ENCODE measurements at places on chromosomes 1 and 21.

DNA sequence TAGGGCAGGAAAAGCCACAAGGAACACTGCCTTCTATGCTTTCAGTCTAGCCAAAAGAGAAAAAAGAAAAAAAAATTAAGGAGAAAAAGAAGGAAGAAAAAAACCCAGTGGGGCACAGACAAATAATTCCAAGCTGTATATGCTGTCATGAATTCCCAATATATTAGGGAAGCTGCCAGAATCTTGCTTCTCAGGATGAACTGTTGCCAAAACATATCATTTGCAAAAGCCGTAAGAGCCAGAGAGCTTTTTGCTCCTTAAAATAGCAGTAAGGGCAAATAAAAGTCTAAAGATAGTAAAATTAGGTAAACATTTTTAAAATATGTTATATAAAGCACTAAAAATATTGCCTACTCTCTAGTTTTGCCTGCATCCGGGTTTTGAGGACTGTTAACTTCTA, 52.1 kb downstream of the PGM1 start:
- no peak for DNase-seq

DNA sequence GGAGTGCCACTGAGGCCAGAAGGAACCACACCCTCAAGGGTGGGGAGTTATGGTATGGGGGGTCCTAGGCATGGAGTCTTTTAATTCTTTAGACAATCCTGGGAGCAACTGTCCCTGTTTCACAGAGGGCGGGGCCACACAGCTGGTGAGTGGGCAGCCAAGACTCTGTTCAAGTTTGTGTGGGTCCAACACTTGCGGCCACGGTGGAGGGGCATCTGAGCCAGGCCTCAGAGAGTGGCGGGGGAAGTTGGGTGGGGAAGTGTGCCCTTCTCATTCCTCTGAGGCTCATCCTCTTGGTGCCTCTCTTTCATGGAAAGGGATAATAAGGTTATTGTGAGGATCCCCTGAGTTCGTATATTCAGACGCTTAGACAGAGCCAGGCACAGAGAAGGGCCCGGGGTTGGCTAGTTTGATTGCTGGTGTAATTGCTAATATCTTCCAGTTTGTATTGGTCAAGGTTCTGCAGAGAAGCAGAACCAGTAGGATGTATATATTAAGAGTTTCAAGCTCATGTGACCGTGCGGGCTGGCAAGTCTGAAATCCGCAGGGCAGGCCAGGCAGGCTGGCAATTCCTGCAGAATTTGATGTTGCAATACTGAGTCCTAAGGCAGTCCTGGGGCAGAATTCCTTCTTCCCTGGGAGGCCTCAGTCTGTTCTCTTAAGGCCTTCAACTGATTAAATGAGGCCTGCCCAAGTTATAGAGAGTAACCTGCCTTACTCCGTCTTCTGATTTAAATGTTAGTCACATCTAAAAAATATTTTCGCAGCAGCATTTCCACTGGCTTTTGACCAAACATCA, 15.9 kb downstream of the PCSK9 start:
- DNase-seq: no peak

DNA sequence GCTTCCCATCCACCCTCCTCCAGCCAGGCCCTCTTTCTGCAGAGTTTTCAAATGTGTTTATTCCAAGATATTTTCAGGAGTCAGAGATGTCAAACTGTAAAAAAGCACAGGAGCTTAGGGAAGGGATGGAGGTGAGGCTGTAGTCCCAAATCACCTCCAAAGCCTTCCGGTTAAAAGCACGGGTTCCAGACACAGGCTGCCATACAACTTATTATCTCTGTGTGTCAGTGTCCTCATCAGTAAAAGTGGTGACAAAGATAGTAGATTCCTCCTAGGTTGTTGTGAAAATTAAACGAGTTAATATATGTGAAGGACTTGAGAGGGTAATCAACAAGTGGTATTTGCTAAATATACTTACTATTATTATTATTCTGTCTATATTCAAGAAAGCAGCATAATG, 15.1 kb downstream of the S100A7A start:
- no peak for DNase-seq

GRCh38 chr21:37338671-37339551, 27.7 kb upstream of the DYRK1A start:
- DNase-seq: no peak

DNA sequence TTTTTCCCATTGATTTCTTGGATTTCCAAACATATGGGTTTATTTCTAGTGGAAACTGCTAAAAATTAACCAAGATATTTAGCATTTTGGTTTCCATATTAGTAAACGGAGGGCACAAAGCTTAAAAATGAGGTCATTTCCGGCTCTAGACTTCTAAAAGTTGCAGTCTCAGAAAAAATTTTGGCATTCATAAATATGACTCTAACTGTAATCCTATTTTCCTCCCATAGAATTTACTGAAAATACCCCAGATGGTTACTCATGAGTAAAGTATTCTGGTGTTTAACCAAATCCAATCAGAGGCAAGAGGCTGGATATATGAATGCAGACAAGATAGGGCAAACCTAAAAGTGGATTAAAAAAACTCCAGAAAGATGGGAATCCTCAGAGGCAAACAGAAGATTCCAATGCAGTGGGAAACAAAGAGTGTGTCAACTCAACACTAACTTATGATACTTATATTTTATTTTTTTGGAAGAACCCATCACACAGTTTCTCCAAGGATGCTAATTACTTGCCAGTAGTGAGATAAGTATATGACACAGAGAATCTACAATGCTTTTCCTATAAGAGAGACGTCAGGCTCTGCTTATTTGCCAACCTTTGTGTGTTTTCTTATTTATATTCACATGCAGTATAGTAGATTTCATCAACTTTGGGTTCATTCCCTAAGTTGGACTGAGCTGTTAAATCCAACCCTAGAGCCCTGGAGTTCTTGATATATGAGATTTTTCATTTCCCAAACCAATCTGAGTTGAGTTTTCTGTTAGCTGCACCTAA, 90.1 kb upstream of the BCL10 start:
- no peak for DNase-seq

GRCh38 chr1:183487674-183488442, 15.6 kb downstream of the SMG7 start:
- no peak for DNase-seq

DNA sequence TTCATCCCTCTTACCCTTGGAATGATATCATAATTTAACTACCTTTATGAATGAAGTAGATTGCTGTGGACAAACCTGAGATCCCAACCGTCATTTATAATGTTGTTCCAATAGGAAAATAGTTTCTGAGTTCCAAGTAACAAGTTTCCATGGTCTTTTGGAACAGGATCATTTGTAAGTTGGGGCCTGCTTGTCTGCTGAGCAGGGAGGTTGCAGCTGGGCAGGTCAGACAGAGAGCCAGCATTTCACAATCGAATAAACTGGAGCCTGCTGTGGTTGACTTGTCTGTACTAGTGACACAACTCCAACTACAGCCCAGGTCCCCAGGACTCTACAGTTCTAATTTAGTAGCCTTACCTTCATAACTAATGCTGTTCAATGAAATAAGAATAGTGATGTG, 18.6 kb upstream of the RALGPS2 start:
- DNase-seq: no peak

DNA sequence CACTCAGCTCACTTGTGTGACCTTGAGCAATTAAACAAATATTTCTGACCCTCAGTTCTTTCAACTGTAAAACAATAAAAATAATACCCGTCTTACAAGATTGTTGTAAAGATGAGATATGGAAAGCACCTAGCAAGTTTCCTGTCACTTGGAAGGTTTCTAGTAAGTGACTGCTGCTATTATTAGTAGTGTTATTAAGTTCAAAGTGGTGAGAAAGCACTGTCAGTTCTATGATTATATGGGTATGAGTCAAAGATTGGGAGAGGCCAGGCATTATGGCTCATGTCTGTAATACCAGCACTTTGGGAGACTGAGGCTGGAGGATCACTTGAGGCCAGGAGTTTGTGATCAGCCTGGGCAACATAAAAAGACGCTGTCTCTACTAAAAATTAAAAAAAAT, 145.4 kb downstream of the C1orf21 start:
- DNase-seq: no peak

DNA sequence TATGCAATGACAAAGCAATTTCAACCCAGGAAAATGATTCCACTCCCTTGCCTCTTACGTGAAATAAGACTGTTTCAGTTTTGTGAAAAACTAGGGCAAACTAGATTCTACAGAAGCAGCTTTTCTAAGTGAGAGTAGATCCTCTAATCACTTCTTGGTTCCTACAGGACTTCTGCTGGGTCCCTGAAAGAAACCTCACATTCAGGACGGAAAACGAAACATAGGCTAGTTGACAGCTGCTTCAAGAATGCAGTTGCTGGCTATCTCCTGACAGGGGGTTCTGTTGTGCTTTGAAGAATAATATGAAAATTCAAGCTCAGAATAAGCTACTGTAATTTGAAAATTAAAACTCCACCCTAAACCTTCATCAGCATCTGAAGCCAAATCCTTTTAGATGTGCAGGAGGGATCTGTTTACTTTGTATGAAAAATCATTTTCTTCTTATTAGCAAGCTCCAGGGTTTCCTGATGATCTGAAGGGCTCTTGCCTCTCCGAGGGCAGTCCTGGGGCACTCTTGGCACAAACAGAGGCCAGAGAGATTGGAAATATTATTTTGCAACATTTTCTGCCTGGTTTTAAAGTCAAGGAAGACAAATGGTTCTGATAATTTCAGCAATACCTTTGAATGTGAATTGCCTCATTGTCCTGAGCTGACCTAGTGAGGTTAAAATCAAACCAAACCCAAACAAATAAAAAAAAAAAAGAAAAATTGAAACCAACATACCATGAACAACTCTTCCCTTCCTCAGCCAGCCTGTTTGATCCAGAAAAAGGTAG, 55.0 kb downstream of the NTMT2 start:
- DNase-seq: no peak

GRCh38 chr1:225999912-226000337, 782 bp upstream of the SDE2 start:
- DNase-seq: no peak

DNA sequence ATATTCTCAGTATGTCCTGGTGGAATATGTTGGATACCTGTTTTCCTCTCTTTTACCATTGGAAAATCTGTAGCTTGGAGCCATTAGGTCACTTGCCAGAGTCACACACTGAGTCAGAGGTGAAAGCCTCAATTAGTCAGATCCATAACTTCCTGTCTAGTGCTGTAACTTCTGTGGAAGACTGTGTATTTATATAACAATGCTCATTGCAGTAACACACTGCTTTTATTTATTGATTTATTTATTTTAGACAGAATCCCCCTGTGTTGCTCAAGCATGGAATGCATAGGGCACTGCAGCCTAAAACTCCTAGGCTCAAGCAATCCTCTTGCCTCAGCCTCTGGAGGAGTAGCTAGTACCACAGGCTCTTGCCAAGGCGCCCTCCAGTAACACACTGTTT, 1.3 kb upstream of the DOCK7 start:
- DNase-seq: no peak

DNA sequence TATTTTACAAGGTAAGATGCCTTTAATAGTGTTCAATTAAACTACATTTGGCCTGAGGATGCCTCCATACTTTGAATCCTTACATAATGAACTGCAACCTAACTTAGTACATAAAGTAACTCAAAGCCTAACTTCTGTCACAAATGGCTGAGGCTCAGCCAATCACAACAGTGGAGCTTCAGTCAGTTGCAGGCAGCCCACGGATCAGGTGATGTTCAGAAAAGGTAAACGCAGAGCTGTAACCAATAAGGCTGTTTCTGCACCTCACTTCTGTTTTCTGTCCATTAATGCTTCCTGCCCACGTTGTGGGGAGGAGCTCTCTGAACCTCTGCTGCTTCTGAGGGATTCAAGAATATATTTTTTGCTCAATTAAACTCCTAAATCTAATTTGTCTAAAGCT, 94.8 kb upstream of the KIAA0040 start:
- DNase-seq: no peak

DNA sequence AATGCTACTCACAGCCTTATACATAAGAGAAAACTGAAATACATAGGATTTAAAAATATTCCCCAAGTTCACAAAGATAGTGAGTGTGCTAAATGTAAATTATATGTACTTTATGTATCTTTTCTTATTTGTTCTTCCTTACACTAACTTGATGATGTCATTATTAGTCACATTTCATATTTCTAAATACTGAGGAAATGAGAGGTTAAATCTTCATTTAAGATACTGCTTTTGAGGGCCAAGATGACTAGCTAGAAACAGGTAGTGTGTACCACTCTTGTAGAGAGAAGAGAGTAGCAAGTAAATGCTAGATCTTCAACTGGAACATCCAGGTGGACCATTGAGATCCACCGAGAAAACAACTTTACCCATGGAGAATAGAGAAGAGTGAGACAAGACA, 29.8 kb downstream of the PYHIN1 start:
- no peak for DNase-seq

DNA sequence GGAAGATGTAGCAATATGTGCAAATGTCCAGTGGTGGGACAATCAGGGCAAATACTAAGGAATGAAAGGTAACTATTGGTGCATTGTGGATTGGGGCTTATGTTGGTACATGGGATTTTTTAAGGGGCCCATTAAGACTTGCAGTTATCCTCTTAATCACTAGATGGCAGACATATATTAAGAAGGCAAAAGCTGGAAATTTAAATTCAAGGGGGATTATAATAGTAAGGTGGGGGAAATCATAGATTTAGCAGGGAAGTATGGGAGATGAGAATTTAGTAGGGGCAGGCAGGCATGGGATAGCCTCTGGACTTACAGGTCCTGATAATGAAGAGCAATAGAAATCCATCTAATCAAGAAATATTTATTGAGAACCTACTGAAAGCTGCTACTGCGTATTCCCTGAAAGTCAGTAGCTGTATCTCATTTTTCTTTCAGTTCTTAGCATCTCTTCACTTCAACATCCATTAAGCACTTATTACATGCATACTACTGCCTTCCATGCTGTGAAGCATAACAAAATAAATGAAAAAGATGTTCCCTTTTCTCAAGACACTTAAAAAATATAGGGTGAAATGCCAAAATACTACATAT, 251.8 kb downstream of the CRB1 start:
- DNase-seq: no peak

DNA sequence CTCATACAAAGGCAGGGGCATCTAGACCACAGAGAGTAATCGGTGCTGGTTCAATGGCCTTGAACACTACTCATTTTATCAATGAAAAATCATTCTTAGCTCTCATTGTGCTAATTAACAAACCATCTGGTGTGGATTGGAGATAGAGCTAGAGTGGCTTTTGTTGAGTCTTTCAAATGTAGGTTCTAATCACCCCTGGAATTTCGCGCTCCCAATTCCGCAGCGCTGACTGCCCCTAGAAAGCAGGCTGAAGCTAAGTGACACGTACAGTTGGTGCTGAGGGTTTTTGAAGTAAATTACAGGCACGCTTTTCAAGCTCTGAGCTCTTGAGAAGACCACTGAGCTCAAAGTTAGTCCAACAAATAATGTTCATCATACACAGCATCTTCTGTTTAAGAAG, 31.2 kb upstream of the CA6 start:
- DNase-seq: no peak

DNA sequence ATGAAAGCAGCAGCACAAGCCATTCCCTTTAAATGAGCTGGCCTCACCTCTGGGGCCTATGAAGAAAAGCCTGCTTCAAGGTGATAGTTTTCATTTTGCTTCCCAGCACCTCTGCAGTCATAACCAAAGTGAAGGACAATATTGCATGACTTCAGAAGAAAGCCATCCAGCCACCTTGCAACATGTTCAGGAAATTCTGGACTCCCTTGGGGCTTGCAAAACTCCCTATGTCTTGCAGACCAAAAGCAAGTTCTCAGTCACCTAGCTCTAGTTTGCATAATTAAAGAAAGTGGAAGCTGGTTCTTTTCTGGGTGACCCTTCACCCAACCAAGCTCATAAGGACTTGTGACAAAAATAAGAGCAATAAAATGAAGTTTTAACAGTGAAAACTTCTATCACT, 87.6 kb downstream of the GFI1 start:
- DNase-seq: no peak
